ENCODE measurements at places on chromosomes 11 and 22. TPM values are rescaled to one million over a fixed set of nuclear protein-coding genes. Genes with fewer than 3 reads are reported as not detected.

Gene PIH1D2
- total RNA-seq, result 1.5 TPM

Gene NOX4
- total RNA-seq, result 1.0 TPM

Gene SHISAL1
- total RNA-seq, result 1.2 TPM

Gene SPDYC
- not detected for total RNA-seq
